ENCODE measurements at places on chromosomes 4 and X.

GRCh38 chr4:177315767-177316464 is 6.2 kb downstream of the NEIL3 start:
- no peak for DNase-seq

- no peak for DNase-seq
Measured at GRCh38 chr4:124030147-124030546, 633.6 kb downstream of the SPRY1 start.

DNA sequence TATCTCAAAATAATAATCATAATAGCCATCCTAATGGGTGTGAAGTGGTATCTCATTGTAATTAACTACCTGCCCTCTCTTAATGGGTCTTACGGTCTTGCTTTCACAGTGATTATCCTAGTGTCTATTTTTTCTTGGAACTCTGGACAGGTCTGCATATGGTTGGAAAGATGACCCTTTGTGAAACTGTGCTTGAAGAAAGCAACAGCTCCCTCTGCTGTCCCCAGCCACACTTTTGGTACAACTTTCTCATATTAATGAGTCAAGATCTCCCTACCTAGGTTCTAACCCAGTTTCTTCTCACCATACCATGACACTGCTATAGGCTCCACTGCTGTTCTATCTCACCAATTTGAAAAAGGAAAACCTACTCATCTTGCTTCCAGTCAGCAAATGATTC is 2.4 kb downstream of the TFDP3 start:
- no peak for DNase-seq

DNA sequence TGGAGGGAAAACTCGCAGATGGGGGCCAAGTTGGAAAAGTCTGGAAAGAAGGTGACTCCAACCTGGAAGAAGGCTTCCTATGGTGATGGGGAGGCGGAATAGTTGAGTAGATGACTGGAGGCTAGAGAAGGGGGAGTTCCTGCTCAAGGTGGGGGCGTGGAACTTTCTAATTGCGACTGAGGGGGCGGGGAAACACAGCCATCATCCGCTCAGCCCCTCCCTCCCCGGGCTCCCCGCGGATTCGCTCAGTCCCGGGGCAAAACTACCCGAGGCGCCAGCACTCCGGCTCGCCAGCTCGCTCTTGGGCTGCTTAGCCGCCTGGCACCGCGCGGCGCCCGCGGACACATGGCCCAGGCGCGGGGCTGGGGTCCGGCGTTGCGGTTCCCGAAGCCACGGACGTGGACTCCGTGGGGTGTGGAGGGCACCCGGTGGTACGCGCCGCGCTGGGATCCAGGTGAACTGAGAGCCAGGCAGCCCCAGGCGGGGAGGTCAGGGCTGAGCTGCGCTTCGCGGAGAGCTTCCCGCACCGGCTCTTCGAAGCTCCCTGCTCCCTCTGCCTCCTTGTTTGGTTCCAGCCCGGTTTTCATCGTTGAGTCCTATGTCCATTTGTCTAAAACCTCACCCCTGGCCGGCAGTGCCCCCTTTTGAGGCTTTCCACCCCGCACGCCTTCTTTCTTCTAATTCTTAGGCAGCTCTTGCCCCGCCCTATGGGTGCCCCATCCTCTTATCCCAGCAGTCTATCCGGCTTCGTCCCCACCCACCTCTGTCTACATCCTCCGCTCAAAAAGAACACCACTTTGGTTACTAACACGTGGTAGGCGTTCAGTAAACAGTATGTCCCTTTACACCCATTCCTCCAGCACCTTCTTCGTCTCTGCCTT is 38.9 kb downstream of the STARD8 start:
- DNase-seq: peak; percentile 18

DNA sequence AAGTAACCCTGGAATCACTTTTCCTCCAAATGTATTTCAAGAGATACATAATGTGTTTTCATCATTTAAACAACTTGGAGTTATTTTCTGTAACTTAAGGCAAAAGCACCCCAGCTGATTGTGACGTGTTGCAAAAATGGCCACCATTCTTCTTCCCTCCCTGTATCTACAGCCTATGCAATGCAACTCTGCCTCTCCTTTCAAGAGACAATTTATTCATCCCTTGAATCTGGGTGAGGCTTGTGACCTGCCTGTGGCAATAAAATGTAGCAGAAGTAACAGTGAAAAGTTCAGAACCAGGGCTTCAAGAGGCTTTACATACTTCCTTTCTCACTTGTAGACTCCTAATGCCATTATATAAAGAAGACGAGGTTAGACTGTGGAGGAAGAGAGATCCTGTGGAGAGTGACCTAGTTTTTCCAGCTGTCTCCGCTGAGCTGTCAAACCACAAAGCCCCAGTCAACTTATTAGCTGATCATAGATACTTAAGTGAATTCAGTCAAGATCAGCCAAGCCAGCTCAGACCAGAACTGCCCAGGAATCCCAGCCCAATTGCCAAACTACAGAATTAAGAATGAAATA is 81.0 kb upstream of the KLF3 start:
- no peak for DNase-seq

- no peak for DNase-seq
Measured at GRCh38 chr4:6331018-6331417, 61.4 kb downstream of the WFS1 start.

DNA sequence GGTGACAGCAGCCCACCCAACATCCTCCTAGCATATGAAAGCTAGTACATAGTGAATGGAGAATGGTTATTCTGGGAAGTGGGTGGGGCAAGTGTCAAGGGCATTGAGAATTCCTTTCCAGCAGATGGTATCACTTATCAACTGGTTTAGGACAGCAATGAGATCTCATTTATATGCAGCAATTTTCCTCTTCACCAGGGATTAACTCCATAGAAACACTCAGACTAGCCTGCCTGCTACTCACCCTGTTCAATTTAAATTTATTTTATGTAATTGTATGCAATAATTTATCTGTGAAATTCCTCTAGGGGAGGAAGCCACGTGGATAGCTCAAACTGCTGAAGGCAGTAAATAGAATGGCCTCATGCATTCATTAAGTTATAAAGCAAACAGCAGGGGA is 101.6 kb upstream of the MID1IP1 start:
- no peak for DNase-seq

DNA sequence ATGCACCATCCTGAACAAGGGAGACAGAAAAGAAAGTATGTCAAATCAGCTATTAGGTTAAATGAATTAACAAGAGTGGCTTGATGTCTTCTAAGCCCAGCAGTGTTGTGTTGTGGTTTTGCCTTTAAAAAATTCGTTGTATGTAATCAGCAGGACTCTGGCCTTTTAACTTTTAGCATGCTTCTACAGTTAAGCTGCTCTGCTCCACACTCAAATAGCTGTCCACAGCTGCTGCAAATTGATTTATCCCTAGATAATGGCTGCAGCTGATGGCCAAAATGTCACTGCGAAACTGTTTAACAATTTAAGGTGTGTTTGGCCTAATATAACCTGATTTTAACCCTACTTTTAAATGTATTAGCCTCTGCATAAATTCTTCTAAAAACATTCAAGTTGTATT is 85.8 kb downstream of the CXXC4 start:
- no peak for DNase-seq

DNA sequence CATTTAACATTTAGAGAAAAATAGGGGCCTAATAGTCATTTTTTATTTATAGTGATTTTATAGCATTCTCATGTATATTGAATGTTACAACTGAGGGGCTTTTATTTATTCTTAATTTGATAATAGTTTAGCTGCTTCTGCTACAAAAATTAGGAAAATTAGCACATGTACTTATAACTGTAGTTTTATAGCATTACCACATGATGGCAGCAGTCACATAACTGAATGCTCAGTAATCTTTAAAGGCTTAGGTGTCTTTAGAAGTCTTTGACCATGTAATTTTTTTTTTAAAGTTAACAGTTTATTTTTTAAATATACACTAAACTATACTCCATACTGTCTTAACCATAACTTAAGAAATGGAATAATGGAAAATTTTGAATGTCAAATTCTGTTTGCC is 136.6 kb downstream of the STAG2 start:
- no peak for DNase-seq

GRCh38 chr4:54278216-54278615 is 49.1 kb downstream of the PDGFRA start:
- no peak for DNase-seq

DNA sequence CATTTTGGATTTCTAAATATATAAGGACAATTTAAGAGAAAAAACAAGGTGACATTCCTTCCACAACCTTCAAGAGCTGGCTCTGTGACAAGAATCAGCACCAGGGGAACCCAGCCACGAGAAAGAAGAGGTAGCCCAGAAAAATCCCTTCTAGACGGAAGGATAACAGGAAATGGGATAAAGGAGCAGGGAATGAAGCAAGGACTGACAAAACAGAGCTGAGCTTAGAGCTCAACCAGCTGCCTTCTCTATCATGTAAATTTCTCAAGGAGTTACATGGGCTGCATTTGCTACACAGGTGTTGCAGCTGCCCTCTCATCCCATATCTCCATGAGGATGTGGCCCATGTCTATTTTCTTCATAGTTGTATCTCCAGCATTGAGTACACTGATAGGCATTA is 154.2 kb upstream of the PRDX4 start:
- DNase-seq: no peak

- DNase-seq: no peak
Measured at GRCh38 chr4:37922328-37922727, 31.4 kb downstream of the TBC1D1 start.

DNA sequence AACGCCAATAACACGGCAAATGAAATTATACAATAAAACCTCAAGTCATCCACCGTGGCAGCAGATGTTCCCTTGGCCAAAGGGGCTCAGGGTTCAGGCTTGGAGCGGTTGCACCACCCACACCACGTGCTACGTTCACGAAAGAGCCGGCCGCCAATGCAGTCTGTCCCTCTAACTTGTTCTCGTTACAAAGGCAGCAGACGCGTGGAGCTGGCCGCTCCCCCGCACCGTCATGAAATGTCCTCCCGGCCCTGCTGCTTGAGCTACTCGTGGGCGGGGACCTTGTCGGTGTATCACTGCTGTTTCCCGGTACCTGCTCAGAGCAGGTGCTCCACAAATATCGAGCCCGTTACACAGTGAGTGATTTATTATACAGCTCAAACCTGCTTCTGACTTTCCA is 36.4 kb upstream of the MAN2B2 start:
- DNase-seq: no peak

- no peak for DNase-seq
Measured at GRCh38 chr4:72319601-72320021, 249.4 kb downstream of the ADAMTS3 start.

DNA sequence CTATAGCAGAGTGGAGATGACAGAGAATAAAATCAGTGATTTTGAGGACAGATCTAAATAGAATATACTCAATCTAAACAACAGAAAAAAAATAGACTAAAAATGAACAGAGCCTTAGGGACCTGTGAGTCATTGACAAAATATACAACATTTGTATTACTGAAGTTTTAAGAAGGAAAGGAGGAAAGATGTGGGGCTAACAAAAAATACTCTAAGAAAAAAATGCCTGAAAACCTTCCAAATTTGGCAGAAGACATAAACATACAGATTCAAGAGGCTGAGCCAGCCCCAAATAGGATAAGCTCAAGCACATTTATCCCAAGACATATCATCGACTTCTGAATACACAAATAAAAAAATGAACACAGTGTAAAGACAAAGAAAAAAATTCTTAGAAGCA is 123.6 kb upstream of the INTU start:
- DNase-seq: no peak

DNA sequence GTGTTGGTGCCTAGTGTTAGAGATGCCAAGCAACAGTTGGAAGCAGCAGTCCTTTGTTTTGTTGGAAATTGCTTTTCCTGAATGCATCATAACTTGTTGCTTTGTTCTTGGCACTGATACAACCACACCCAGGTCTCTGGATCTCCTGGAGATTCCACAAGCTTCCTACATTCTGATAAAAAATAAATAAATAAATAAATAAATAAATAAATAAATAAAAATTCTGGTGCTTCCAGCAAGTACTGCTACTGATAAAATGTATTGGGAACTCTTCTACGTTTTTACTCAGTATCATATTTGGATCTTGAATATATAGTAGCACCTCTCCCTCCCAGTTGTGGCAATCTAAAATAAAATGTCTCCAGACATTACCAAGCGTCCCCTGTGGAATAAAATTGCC is 62.7 kb upstream of the GRID2 start:
- DNase-seq: no peak

DNA sequence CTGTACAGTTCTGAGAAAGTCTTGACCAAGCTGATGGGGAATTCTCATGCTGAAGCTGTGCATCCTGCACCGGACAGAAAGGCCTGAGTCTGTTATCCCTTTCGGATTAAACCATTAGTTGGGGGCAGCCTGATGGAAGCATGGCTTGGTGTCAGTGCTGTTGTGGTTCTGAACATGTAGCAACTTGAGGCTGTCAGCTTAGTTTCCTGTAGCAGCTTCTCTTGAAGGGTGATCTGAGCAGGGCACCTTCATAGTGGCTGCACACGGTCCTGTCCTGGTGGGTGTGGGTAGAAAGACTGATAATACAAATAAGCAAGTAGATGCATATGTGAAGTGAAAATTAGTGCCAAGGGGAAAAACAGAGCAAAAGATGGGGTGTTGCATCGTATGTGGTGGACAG is 11.7 kb downstream of the KIAA0232 start:
- no peak for DNase-seq

- no peak for DNase-seq
Measured at GRCh38 chr4:963276-964225, 9.8 kb downstream of the DGKQ start.

GRCh38 chr4:117512414-117512813 is 427.0 kb upstream of the TRAM1L1 start:
- DNase-seq: no peak

DNA sequence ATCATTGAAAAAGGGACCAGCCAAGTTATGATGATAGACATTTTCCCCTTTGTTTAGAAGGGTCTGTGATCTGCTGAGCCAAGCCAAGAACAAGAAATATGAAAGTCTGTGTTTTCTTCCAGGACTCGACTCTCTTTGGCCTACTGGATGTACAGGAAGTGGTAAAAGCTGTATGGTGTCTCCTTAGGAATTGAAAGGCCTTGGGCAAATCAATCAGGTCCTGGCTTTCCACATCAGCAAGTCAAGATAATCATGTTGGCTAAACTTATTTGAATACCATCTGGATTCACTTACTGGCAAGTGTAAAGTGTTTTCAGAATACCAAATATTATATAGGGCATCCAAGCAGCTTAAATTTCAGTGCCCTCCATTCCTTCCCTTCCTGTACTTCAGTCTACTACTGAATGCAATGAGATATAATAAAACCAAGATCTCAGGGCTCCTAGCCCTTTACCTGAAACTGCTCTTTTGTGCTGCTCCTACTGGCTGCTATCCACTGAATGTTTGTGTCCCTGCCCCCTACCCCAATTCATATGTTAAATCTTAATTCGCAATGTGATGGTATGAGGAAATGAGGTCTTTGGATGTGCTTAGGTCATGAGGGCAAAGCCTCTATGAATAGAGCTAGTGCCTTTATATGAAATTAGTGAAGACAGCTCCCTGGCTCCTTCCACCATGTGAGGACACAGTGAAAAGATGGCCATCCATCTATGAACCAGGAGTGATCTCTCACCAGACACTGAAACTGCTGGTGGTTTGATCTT is 578.0 kb downstream of the SPRY1 start:
- no peak for DNase-seq

DNA sequence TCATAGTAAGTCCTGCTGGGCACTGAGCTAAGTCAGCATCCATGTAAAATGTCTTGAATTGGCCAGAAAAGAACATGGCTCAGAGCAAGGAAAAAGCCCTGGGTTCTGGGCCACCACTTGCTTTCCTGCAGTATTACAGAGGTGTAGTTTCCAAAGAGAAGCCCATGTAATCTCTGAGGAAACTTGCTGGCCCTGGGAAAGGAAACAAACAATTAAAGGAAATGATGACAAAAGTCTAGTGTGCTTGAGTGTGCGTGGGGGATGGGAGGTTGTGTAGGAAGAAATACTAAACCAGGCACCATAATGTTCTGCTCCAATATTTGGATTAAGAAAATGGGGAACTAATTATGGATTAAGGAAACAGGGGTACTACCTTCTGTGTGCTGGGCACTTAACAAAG is 39.5 kb upstream of the SMIM10L2A start:
- DNase-seq: no peak

All from D341Med (cell line).